ENCODE measurements at places on chromosomes 7 and 10.

GRCh38 chr7:6496842-6497636 lies 49.3 kb upstream of the DAGLB start:
- DNase-seq, result no peak
- no peak overlapping the region for H3K27ac ChIP-seq
- no peaks in the 10 kb centered on the region for H3K27me3 ChIP-seq
- H3K4me3 ChIP-seq, result no peak overlapping the region
- no peaks in the 10 kb centered on the region for H3K4me1 ChIP-seq

DNA sequence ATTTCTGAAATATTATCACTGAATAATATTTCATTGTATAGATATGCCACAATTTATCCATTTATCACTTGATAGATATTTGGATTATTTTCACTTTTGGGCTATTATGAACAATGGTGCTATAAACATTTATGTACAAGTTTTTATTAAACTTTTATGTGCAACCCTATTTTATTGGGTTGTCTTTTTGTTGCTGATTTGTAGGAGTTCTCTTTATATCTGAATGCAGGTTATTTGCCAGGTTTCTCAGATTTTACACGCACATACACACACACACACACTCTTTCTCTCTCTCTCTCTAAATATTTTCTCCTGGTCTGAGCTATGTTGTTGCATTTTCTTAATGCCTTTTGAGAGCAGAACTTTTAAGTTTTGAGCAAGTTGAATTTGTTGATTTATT lies 36.2 kb downstream of the ADK start:
- H3K4me3 ChIP-seq, result no peak overlapping the region
- H3K36me3 ChIP-seq, result no peaks in the 10 kb centered on the region
- H3K27ac ChIP-seq, result no peak overlapping the region
- peaks cover 18% of the 10 kb centered on the region for H3K4me1 ChIP-seq
- DNase-seq, result no peak
- no peaks in the 10 kb centered on the region for H3K27me3 ChIP-seq

DNA sequence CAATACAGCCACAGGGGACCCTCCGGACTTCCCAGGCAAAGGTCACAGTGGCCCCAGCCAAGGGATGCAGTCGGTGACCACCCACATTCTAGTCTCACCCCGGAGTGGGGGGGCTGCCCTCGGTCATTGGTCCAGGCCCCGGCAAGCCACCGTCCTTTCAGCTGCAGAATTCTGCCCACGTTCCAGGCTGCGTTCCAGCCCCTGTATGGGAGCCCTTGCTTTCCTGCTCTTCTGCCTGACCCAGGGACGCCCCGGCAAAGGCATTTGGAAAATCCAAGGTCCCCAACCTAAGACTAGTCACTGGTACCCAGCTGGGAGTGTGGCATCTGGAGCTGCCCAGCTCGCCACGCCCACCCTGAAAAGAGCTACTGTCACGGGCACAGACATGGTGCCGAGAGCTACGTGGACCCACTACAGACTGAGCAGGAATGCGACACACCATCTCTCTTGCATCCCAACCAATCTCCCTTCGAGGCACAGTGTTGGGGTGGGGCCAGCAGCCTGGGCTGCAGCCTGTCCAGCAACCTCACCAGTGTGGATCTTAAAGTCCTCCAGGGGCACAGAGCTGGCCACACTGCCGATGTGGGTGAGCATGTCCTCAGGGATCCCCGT lies 18.6 kb downstream of the OGDHL start:
- no peak overlapping the region for H3K27ac ChIP-seq
- H3K4me3 ChIP-seq, result no peak overlapping the region
- no peaks in the 10 kb centered on the region for H3K4me1 ChIP-seq
- H3K27me3 ChIP-seq, result no peaks in the 10 kb centered on the region

DNA sequence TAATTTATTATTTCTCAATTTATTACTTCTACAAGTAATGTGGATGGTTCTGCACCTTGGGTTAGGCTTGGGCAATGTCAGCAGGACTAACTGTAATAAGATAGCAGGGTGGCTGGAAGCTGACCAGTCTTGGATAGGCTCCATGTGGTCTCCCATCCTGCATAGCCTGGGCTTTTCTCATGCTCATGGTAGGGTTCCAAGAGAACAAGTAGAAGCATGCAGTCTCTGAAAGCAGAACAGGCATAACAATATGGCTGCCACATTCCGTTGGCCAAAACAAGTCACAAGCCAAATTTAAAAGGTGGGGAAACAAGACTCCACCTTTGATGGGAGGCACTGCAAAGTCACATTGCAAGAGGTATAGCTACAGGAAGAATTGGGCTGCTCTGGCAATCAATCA lies 98.6 kb upstream of the MDFIC start:
- H3K36me3 ChIP-seq, result no peaks in the 10 kb centered on the region
- H3K27ac ChIP-seq, result no peak overlapping the region
- no peaks in the 10 kb centered on the region for H3K27me3 ChIP-seq
- no peak overlapping the region for H3K4me3 ChIP-seq
- DNase-seq, result no peak

- H3K27me3 ChIP-seq, result no peaks in the 10 kb centered on the region
- no peaks in the 10 kb centered on the region for H3K4me1 ChIP-seq
- no peak overlapping the region for H3K27ac ChIP-seq
- H3K36me3 ChIP-seq, result no peaks in the 10 kb centered on the region
- H3K4me3 ChIP-seq, result no peak overlapping the region
These were observed 1307.7 kb upstream of the LRRTM3 start for GRCh38 chr10:65618126-65618525.

DNA sequence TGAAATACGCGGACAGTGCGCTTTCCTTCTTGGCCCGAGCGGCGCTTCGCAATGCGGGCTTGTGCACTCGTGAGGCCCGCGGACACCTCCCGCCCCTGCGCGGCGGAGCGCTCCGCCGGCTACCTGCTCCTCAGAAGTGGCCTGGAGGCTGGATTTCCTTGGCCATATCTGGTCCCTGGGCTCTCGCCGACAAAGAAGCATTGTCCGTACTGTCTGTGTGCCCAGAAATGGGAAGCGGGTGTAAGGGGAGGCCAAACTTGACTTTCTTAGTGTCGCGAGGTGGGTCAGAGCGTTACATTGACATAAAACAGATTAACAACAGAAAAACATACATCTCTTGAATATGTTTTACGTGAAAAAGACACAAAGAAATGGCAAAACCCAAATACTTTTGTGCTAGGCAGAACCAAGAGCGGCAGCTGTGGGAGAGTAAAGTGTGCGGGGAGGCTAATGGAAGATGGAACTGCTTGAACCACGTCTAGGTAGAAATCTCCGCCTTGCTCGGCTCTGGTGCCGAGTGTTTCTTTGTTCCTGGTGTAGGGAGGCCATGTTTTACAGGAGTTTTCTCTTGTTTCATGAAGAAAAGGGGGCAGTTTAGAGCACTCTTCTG lies 1.4 kb downstream of the LANCL2 start:
- no peaks in the 10 kb centered on the region for H3K36me3 ChIP-seq
- H3K27ac ChIP-seq, result peak overlapping the region; percentile 97
- peaks cover 27% of the 10 kb centered on the region for H3K4me1 ChIP-seq
- H3K4me3 ChIP-seq, result peak overlapping the region; percentile 84

GRCh38 chr10:72096115-72097000 lies 8.0 kb upstream of the SPOCK2 start:
- H3K4me3 ChIP-seq, result no peak overlapping the region
- H3K27ac ChIP-seq, result no peak overlapping the region
- peaks cover 27% of the 10 kb centered on the region for H3K36me3 ChIP-seq
- no peak for DNase-seq
- no peaks in the 10 kb centered on the region for H3K27me3 ChIP-seq

DNA sequence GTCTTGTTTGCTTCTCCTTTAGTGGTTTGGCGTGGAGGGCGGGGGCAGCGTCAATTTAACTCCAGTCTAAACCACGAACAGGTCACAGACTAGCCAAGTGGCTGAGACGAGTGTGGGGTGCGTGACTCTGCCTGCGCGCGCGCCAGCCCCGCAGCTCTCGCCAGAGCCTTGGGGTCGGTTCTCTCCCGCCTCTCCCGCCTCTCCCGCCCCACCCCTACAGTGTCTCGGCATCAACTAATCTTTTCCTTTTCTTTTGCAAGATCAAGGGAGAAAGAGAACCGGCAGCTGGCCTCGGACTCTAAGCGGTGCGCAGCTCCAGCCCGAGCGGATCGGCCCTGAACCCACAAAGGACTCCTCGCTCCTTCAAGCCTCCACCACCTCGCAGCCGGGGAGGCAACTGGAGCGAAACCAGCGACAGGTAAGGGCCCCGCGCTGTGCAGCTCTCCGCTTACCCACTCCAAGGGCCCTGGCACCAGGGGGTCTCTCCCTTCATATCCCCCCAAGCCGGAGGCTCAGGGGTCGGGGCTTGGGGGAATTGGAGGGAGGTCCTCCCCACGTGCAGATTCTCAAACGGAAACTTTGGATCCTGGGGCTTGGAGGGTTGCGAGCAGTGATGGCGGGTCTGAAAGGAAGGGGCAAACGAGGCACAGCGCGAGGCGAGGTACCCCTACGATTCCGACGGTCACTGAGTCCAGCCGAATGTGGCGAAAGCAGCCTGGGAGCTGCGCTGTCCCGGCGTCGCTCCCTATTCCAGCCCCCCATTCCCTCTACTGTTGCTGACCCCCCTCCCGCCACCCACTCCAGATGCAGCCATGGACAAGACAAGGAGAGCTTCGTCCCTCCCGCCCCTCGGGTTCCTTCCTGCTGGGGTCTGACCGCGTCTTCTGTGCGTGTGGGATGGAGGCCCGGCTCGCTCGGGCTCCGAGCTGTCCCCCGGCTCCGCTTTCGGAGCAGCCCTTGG lies 829 bp downstream of the CHRM2 start:
- H3K27ac ChIP-seq, result no peak overlapping the region
- DNase-seq, result no peak
- no peaks in the 10 kb centered on the region for H3K4me1 ChIP-seq
- H3K27me3 ChIP-seq, result no peaks in the 10 kb centered on the region

DNA sequence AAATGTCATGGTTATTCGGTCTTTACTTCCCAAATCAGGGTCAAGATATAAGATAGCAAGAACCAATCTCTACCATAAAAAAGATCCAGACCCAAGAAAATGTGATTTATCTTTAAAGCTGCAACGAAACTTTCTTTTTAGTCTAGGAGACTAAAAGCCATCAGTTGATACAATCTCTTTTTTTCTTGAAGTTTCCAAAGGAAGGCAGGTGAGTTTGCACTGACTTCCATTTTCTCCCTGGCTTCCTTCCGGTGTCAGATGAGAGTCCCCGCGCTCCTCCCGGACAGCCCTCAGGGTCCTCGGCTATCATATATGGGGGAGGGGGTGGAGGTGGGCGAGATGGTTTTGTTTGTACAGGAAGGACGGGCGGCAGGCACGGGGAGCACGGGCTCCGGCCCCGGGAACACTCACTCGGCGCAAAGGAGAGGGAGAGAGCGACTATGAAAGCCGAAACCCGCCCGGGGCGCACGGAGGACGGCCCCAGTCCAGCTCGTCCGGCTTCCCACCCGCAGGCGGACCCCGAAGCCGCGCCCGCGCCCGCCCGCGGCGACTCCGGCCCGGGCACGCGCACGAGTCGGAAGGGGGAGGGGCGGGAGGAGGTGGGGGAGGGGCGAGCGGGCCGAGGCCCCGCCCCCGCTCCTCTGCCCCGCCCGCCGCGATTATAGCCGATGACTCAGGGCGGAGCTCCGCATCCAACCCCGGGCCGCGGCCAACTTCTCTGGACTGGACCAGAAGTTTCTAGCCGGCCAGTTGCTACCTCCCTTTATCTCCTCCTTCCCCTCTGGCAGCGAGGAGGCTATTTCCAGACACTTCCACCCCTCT lies at the start of gene BAG3:
Gene BAG3, plus strand, starts transcription at position 689 of the 822 bp plus-strand sequence. CDS start 296 bp downstream, outside the sequence.
- H3K4me3 ChIP-seq, result peak within 1 kb of the TSS; percentile 81
- no peaks in the 10 kb centered on the region for H3K36me3 ChIP-seq
- H3K27ac ChIP-seq, result peak within 1 kb of the TSS; percentile 79
- DNase-seq, result peak; percentile 78
- H3K4me1 ChIP-seq, result peaks cover 33% of the 10 kb centered on the region
- peaks cover 22% of the 10 kb centered on the region for H3K27me3 ChIP-seq

DNA sequence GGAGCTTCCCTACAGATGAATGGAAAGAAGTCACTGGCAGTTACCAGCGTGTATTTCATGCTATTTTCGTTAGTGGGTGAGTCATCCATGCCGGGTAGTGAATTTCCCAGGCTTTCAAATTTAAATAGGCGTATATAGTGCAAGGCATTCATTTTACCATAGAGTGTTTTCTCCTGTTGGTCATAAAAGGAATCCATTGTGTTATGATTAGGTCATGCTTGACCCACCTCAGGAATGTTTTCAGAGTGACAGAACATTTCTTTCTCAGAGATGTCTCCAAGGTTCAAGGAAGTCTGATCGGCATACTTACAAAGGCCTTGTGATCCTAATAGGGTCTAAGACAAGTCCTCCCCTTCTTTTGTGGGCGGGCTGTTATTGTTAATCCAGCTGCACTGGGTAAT lies 110.7 kb downstream of the AKR1D1 start:
- no peak overlapping the region for H3K27ac ChIP-seq
- DNase-seq, result no peak
- H3K4me1 ChIP-seq, result no peaks in the 10 kb centered on the region
- H3K4me3 ChIP-seq, result no peak overlapping the region

DNA sequence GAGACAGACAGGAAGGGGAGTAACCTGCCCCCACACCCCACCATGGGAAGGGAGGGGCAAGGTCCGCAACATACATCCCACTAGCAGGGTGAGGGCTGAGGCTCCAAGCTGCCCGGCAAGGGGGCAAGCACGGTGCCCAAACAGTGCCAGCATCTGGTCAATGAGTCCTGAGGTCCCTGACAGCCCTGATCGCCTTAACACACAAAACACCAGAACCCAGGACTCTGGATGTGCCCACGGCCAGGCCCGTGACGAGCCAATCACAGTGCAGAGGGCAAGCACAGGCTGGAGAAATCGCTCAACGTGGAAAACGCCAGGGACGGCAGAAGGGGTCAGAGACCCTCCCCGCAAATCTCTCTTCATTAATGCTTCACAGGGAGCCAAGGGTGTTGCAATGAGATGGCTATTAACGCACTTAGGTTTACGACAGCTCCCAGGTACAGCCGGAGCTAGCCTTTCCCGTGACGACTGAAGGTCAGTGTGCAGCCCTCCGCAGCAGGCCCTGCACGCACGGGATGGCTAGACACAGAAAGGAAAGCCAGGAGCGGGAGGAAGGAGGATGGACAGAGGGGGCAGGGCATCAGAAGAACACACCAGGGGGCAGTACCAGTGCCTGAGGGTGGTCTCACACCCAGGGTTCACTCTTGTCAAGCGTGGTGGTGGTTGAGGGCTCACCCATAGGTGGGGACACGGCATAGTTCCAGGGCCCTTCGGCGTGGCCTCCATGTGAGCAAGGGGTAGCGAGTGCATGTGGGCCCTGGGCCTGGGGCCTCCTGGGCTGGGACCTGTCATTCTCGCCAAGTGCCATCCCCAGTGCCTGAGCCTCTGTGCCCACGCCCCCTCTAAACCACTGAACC lies 220.5 kb downstream of the MAD1L1 start:
- DNase-seq, result no peak
- no peaks in the 10 kb centered on the region for H3K27me3 ChIP-seq
- peak overlapping the region; percentile 36 for H3K27ac ChIP-seq
- no peak overlapping the region for H3K4me3 ChIP-seq
- no peaks in the 10 kb centered on the region for H3K4me1 ChIP-seq

DNA sequence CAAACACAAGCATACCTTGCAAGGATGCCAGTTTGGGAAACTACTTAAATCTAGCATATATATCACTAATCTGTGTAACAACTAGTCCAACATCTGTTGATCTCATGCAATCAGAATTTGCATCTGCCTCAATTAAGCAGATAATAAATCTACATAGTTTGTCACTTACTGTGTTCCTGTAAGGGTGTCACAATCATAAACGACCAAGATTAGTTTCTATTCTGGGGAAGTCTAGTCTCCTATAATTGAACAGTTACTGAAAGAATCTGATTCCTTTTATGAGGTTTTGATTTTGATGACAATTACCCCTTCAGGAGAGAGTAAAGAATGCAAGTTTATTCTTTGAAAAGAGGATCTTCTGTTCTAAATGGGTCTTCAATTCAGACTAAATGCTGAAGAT lies 85.5 kb upstream of the LRRN3 start:
- peaks cover 10% of the 10 kb centered on the region for H3K4me1 ChIP-seq
- no peak overlapping the region for H3K27ac ChIP-seq

Data from DND-41 (cell line).